ENCODE measurements at places on chromosomes 1 and 21.
A peak's percentile ranks its signal among the peaks of the same experiment; 100 is the strongest.

DNA sequence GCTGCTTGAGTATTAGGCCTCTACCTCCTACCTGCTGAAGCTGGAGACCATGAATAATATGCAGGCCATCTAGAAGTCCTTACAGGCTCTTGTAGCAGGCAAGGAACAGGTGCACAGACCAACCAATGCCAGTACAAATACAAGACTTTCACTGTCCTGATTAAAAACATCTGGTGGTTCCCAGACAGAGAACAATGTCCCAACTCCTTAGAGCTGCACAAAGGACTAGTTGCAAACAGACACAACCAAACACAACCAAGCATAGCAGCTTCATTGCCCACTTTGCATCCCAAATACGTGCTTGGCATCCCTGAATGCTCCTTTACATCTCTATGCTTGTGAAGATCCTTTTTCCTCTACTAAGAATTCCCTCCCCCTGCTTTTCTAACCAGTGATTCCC is 98.1 kb upstream of the CXADR start:
- DNase-seq: no peak

- peak; percentile 75 for DNase-seq
These were observed 17.7 kb upstream of the A3GALT2 start for GRCh38 chr1:33338440-33339211.

GRCh38 chr1:167093846-167094516 is at the start of gene STYXL2:
Gene STYXL2, plus strand, starts transcription at chr1:167094075. Its CDS starts 775 bp downstream, at chr1:167094850.
- no peak for DNase-seq

DNA sequence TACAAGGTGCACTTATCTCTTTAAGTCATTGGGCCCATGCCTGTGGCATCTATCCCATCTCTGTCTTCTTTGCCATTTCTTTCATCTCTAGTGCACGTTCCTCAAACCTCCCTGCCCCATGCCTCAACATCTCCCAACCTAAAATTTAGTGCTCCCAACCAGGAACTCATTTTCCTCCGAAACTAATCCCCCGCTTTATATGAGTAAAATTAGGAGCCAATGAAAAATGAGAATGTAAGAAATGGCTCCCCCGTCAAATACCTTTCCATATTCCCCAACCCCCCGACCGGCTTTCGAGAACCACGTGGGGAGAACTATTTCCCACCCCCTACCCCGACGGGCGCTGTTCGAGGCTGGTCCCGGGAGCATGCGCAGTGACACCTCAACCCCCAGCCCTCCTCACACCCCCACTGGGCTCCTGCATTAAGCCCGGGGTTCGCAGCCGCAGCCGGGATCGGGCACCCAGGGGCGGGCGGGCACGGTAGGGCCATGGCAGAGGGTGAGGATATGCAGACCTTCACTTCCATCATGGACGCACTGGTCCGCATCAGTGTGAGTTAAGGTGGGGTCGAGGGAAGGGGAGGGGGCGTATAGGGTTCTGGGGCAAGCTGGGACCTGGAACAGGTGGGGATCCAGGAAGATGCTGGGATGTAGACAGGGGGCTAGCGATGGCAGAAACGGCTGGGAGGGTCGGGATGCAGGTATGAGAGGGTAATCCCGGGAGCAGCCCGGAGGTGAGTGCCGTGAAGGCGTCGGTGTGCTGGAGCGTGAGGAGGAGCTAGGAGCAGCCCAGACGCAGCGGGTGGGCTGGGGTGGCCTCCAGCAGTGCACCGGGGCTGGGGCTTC is at the start of gene TRIM46:
Gene TRIM46, plus strand, starts transcription at position 372 of the 846 bp plus-strand sequence. Its CDS starts 118 bp downstream, at position 490.
- DNase-seq: no peak

GRCh38 chr21:26425576-26425975 is 147.5 kb downstream of the CYYR1 start:
- peak; percentile 58 for DNase-seq

DNA sequence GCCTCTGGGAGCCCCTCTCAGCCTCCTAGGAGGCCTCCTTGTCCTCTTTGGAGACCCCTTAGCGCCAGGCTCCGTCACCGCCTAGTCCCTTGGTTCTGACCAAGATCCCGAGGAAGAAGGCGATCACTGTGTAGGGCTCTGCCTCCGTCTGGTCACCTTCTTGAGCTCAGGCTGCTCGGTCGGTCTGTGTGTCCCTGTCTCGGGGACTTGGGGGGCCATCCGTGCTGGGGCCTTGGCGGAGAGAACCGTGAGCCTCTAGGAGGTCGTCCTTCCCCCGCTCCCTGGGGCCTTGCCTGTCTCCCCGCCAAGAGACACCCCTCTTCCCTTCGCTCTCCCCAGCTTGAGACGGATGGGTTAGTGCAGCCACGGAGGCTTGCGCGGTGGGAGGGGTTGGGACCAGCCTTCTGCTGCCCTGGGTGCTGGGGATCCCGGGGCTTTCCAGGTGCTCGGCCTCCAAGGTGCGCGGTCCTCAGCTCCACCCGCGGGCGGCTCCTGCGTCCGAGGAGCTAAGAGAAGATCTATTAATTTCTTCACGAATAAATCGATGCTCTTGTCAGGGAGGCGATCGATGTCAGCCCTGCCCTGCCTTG is 701 bp upstream of the INSRR start:
- peak; percentile 27 for DNase-seq

GRCh38 chr1:57550092-57550491 is 126.2 kb upstream of the DAB1 start:
- DNase-seq: no peak

DNA sequence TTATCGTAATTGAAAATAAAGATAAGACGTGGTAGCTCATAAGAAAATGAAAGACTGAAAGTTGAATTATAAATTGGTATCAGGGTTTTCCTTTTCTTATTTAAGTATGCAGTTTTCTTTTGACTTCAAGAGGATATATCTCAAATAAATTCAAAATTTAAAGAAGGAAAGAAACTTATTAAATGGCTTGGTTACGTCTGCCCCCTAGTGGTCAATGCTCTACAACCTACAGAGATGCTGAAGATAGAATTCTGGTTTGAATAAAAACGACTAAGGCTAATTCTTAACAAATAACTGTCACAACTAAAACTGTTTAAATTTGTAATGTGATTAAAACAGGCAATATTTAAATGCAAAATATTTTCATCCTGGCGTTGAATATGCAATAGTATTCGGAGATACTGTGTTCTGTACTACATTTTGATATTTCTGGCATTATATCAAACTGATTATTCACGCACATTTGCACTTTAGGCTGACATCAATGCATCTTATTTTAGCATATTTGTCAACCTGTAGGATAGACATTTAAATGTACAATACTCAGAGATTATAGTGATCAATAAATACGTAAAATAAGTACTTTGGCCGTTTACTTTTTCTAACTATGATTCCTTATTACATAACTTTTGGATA is 26.8 kb downstream of the IFI44 start:
- peak; percentile 37 for DNase-seq

- no peak for DNase-seq
These were observed 2.9 kb downstream of the KRTAP10-7 start for GRCh38 chr21:44603109-44603875.

DNA sequence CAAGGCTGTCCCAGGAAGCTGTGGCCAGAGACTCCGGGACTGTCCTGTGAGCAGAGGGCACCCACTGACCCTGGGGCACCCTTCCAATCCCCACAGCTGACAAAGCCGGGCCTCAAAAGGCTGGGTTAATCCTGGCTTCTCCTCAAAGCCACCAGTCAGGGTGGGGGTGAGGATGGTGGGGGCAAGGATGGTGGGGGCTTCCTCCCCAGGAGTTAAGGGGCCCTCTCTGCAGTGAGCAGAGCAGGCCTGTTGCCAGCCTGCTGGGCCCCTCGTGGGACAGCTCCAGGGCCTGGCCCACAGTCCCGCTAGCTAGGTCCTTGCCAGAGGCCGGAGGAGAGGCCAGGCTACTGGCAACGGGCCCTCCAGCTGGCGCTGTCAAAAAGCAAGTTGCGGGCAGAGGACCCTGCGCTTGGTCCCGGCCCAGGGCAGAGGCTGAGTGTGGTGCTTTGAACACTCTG is 37.9 kb upstream of the CCDC27 start:
- no peak for DNase-seq

DNA sequence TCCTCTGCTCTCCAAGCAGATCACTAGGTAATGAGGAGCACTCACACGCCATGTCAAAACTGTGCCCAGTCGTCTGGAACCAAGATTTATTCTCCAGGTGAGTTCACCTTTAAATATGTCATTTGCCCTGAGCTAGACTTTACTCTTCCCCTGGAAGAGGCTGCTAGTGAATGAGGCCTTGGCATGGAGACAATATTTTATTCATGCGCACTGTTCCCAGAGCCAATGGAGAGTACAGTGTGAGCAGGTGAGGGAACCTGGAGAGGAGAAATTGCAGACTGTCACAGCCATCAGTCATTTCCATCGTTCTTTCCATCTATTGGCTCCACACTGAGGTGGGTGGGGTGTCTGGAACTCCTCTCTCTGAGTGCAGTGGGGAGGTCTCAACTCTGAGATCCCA is 333.6 kb downstream of the KCNH1 start:
- DNase-seq: no peak

GRCh38 chr1:47738560-47739182 is 258.5 kb downstream of the TRABD2B start:
- DNase-seq: peak; percentile 32

DNA sequence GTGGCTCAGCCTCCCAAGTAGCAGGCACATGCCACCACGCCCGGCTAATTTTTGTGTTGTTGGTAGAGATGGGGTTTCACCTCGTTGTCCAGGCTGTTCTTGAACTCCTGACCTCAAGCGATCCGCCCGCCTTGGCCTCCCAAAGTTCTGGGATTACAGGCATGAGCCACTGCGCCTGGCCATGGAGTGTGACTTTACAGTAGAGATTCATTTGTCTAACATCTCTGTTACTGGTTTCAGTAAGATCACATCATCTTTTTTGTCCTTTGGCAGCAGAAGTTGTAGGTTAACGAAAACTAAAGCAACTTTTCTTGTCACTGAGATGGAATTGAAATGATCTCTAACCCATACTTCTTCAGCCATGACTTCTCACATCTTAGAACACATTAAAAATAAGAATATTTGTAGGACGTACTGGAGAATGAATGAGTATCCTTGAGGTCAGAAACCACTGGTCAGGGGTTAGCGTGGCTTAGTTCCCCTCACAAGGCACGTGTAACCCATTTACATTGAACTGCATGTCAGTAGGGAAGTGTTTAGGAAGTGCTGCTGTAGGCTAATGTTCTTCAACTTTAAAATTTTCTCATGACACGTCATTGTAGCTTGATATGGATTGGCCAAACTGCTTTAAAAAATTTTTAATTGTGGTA is 75.9 kb downstream of the CAMTA1 start:
- DNase-seq: no peak

- DNase-seq: no peak
These were observed 13.1 kb upstream of the PRRC2C start for GRCh38 chr1:171472183-171472647.

DNA sequence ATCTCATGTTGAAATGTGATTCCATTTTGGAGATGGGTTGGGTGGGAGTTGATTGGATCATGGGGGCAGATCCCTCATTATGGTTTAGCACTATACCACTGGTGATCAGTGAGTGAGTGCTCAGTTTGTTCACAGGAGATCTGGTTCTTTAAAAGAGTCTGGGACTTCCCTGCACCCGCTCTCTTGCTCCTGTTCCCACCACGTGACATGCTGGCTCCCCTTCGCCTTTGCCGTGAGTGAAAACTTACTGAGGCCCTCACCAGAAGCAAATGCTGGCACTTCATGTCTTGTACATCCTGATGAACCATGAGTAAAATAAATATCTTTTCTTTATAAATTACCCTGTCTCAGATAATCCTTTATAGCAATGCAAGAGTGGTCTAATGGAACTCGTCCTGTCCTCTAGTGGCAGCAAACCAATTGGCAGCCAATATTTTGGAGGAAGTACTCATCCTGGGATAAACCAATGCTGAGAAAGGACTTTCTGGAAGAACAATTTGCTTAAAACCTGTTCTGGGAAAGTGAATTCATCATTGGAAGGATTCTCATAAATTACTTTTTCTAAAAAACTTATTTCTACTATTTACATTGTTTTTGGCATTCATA is 27.8 kb upstream of the CYP4A11 start:
- DNase-seq: no peak

Data from mammary epithelial cell (primary cell).